ENCODE measurements at places on chromosomes 5 and 9.

DNA sequence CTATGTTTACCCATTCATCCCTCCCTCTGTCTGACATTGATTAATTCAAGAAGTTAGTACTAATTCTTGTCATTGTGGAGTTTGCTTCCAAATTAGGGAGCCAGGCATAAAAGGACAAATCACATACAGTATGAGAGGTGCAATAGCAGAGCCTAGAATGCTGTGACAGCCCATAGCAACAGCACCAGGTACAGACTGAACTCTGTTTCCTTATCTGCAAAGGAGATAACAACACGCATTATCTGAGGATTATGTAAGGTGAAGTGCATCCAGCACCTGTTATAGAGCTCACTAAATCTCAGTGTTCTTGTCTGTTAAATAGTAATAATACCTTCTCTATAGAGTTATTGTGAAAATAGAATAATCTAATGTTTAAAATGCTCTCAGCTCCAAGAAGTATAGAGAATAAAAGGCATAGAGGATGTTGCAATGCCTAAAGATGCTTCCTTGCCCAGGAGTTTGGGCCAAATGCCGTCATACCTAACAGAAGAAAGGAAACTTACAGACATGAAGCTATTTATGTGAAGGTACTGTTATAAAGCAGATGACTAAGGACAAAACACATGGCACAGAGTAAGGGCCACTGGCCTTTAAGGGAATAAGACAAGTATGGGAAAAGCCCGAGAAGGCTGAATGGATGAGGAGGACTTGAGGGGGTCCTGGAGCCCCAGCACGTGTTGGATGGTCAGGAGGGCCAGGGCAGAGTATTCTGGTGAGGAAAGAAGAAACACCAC, 214.5 kb downstream of the ATP10B start:
- no peaks in the 10 kb centered on the region for H3K36me3 ChIP-seq
- no peak overlapping the region for H3K27ac ChIP-seq

GRCh38 chr5:158619083-158619788, 480.5 kb downstream of the EBF1 start:
- H3K36me3 ChIP-seq = no peaks in the 10 kb centered on the region
- DNase-seq = no peak
- no peaks in the 10 kb centered on the region for H3K27me3 ChIP-seq
- H3K4me3 ChIP-seq = no peak overlapping the region

DNA sequence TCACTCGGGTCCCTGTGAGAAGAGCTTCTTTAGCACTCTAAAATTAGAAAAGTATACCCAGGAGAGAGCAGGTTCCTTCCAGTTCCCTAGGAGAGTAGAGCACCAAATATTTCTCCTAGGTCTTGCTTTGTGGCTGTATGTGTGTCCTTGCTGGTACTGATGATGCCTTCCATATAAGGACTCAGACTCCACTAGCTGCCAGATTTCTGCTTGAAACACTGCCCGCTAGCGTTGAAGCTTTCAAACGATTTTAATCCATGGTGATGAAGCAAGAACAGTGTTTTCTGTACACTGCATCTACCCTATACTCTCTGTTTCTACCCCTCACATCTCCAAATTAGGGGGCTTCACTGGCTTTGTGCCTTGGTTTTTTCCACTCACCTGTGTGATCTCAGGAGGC, 2.4 kb upstream of the SMC2 start:
- DNase-seq = no peak
- no peaks in the 10 kb centered on the region for H3K27me3 ChIP-seq
- H3K36me3 ChIP-seq = no peaks in the 10 kb centered on the region
- H3K4me1 ChIP-seq = no peaks in the 10 kb centered on the region

DNA sequence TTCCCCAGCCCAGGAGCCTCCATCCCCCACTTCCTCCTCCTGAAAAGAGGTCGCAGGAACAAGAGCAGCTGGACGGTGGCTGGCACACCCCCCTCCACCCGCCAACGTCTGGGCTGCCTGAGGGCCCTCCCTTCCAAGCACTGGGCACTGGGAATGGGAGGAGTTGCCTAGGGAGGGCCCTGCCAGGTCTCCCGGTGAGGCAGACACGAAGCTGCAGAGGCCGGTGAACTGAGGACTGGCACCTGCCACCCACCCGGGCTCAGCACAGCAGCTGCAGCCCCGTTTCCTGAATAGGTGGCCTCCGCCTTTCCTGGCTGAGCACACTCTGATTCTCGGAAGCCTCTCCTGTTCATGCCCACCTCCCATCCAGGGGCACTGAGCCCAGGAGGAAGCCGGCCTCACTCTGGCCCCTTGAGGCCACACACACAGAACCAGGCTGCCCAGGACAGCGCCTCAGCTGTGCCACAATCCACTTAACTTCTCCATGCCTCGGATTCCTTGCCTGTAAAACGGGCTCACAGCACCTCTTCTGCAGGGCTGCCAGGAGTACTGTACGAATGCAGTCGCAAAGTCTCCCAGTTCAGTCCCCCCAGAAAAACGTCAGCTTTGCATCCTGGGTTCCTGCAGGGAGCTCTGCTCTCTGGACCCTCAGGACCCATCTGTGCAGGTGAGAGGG, 1.3 kb downstream of the NPDC1 start:
- H3K27me3 ChIP-seq = peaks cover 23% of the 10 kb centered on the region
- no peaks in the 10 kb centered on the region for H3K36me3 ChIP-seq

DNA sequence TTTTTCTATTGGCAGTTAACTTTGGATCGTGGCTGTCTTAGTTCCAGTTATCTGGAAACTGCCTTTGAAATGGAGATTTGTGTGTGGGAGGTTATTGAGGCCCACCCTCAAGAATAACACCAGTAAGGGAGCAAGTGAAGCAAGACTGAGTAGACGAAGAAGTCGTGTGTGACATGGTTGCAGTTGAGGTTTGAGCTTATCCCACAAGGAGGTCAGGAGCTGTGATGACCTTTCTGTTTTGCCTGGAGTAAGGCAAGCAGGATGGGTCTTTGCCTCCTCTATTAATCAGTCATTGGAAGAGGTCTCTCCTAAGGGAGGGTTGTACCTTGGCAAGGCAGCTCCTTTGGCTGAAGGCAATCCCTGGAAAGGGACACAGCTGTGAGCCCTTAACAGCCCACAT, 49.6 kb upstream of the CTXN3 start:
- H3K4me3 ChIP-seq = no peak overlapping the region
- no peaks in the 10 kb centered on the region for H3K36me3 ChIP-seq
- H3K27me3 ChIP-seq = no peaks in the 10 kb centered on the region
- no peak for DNase-seq
- H3K4me1 ChIP-seq = no peaks in the 10 kb centered on the region

DNA sequence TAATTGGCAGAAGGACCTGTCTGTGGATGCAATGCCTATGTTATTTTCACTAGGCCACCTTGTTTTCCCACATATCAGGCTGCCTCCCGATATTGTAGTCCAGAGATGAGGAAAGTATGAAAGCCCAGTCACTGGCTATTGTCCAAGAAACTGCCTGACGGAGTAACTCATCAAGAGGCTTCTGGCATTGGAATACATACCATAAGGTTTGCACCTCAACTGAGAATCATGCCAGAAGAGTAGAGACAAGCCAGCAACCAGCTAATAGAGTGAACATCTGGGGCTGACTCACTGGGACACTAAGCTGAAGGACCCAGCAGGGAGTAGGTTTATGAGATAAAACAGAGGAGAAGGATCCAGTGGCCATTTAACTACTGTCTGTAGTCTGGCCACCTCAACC, 137.2 kb upstream of the FST start:
- no peak overlapping the region for H3K4me3 ChIP-seq
- no peaks in the 10 kb centered on the region for H3K36me3 ChIP-seq
- H3K27ac ChIP-seq = no peak overlapping the region

DNA sequence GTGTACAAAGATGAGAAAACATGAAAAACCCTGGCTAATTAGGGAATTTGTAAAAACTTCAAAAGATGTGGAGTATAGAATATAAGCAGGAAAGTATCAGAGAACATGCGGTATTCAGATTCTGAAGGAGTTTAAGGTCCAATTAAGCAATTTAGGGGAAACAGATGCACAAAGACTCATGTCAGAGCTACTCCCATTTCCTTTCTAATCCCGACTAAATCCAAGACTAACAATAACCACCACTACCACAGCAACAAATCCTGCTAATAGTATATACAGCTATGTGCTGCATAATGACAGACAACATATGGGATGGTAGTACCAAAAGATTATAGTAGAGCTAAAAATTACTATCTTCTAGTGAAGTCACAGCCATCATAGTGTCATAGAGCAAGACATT, 102.1 kb downstream of the LURAP1L start:
- no peaks in the 10 kb centered on the region for H3K36me3 ChIP-seq
- DNase-seq = no peak
- H3K27me3 ChIP-seq = no peaks in the 10 kb centered on the region
- H3K27ac ChIP-seq = no peak overlapping the region

Data from right lobe of liver (tissue), 6 donors.